ENCODE measurements at places on chromosomes 1 and 21. TPM values are rescaled to one million over a fixed set of nuclear protein-coding genes. Genes with fewer than 3 reads are reported as not detected.

CTPS1 gene
- 56.4 TPM for total RNA-seq

HCRTR1 gene
- total RNA-seq: not detected

USP48 gene
- 56.1 TPM for total RNA-seq

LZIC gene
- total RNA-seq: 33.1 TPM

F3 gene
- 16.9 TPM for total RNA-seq

FMO5 gene
- 0.77 TPM for total RNA-seq

RAB13 gene
- 70.1 TPM for total RNA-seq

UTS2 gene
- not detected for total RNA-seq

NEK2 gene
- total RNA-seq: 17.9 TPM

LORICRIN gene
- total RNA-seq: not detected

HTR6 gene
- total RNA-seq: not detected

KPRP gene
- total RNA-seq: not detected

CFHR5 gene
- not detected for total RNA-seq

RASAL2 gene
- 21.6 TPM for total RNA-seq

GLIS1 gene
- total RNA-seq: 0.22 TPM

RGSL1 gene
- total RNA-seq: not detected

Data from uterine smooth muscle cell (primary cell).